ENCODE measurements at places on chromosomes 6 and 20. TPM values are rescaled to one million over a fixed set of nuclear protein-coding genes. Genes with fewer than 3 reads are reported as not detected.

- H3K27ac ChIP-seq, result no peak overlapping the region
- no peak overlapping the region for H3K4me3 ChIP-seq
- DNase-seq, result no peak
- no peaks in the 10 kb centered on the region for H3K36me3 ChIP-seq
These were observed 1480.4 kb downstream of the HACE1 start for GRCh38 chr6:103379272-103379671.

GRCh38 chr6:151252634-151253033, 12.9 kb downstream of the AKAP12 start:
- no peak for DNase-seq
- no peaks in the 10 kb centered on the region for H3K27me3 ChIP-seq
- peaks cover 7% of the 10 kb centered on the region for H3K4me1 ChIP-seq
- H3K4me3 ChIP-seq, result no peak overlapping the region

- no peaks in the 10 kb centered on the region for H3K36me3 ChIP-seq
- DNase-seq, result peak; percentile 79
- H3K4me3 ChIP-seq, result no peak overlapping the region
- peak overlapping the region; percentile 33 for H3K27ac ChIP-seq
- H3K4me1 ChIP-seq, result peaks cover 20% of the 10 kb centered on the region
These were observed 16.2 kb downstream of the TNXB start for GRCh38 chr6:32092760-32093497.

- DNase-seq, result no peak
- H3K4me3 ChIP-seq, result no peak overlapping the region
- H3K4me1 ChIP-seq, result no peaks in the 10 kb centered on the region
- H3K27me3 ChIP-seq, result no peaks in the 10 kb centered on the region
These were observed 356.3 kb downstream of the ZFAND3 start for GRCh38 chr6:38175786-38176185.

DNA sequence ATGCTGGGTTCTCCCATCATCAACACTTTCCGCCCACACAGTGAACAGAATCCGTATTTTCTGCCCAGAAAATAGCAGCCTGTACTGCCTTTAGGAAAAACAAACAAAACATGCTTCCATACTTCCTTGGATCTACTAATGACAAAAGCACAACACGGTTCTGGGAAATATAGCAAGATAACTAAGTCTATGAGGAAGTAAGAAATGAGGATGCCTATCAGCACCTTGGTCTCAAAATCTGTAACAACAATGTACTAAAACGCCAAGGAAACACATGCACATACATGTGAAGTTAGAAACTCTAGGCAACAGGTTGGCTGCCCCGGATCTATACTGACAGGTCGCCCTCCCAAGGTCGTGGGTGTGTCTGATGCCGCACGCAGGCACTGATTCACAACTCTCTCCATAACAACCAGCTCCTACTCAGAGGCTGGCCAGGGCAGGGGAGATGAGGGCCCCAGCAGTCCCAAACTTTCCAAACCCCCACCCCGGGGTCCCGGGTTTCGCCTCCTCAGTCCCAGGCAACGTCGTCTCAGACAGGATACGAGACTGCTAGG, 710 bp downstream of the BTBD9 start:
- DNase-seq, result peak; percentile 64
- peak overlapping the region; percentile 88 for H3K4me3 ChIP-seq
- H3K36me3 ChIP-seq, result no peaks in the 10 kb centered on the region

The CDS2 gene
- total RNA-seq, result 39.4 TPM

DNA sequence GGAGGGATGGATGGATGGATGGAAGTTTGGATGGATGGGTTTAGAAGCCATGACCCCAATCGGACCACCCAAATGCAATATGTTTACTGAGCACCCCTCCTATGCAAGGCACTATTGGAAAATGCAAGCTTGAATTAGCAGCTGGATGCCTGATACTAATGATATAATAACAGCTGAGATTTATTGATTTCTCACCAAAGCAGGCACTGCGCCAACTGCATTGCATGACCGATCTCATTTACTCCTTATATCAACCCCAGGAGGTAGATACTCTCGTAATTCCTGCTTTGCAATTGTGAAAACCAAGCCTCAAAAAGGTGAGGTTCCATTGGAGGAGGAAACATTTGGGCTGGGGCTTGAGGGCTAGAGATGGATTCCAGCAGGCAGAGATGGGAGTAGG, 89.7 kb downstream of the KCNB1 start:
- no peaks in the 10 kb centered on the region for H3K36me3 ChIP-seq
- no peaks in the 10 kb centered on the region for H3K27me3 ChIP-seq
- no peak overlapping the region for H3K4me3 ChIP-seq
- no peaks in the 10 kb centered on the region for H3K4me1 ChIP-seq
- H3K27ac ChIP-seq, result no peak overlapping the region
- DNase-seq, result no peak

- H3K4me3 ChIP-seq, result no peak overlapping the region
- H3K27me3 ChIP-seq, result no peaks in the 10 kb centered on the region
- no peak overlapping the region for H3K27ac ChIP-seq
- no peaks in the 10 kb centered on the region for H3K36me3 ChIP-seq
These were observed 33.2 kb downstream of the ADA start for GRCh38 chr20:44618318-44618731.

Data from ovary (tissue), 10 donors.